ENCODE measurements at places on chromosomes 1 and 21. TPM values are rescaled to one million over a fixed set of nuclear protein-coding genes. Genes with fewer than 3 reads are reported as not detected.

Gene ARHGAP30
- total RNA-seq, result 158 TPM

Gene HES3
- not detected for total RNA-seq

Gene SH2D5
- total RNA-seq, result 0.89 TPM

Gene OR1C1
- total RNA-seq, result not detected

Gene ARMH1
- 19.9 TPM for total RNA-seq

Gene CASQ2
- not detected for total RNA-seq

Gene RUNX3
- total RNA-seq, result 141 TPM

Gene TRIM58
- total RNA-seq, result 0.49 TPM

Gene FALEC
- total RNA-seq, result 1.1 TPM

Gene ZNF695
- 0.83 TPM for total RNA-seq

Gene NTMT2
- total RNA-seq, result not detected

Gene PTPN14
- total RNA-seq, result not detected

Gene KRTAP6-2
- total RNA-seq, result not detected

Gene HSF2BP
- total RNA-seq, result 0.61 TPM

Gene CHRM3
- total RNA-seq, result not detected

Gene HCRTR1
- total RNA-seq, result not detected

Gene FCRLA
- total RNA-seq, result 175 TPM

Gene LIN9
- 4.5 TPM for total RNA-seq

Gene HUNK
- total RNA-seq, result 1.5 TPM

Gene HORMAD1
- total RNA-seq, result 1.4 TPM

Gene SMCP
- total RNA-seq, result not detected

Gene COL8A2
- 0.24 TPM for total RNA-seq

Gene OR2L3
- total RNA-seq, result not detected

Gene INSRR
- total RNA-seq, result not detected
